Activated CD4-positive, alpha-beta T cell treated with anti-CD3 and anti-CD28 coated beads, Interleukin-2, amount 50 U/mL, for 48 hours (primary cell): ENCODE measurements at places on chromosomes 3 and 15.
A peak's percentile ranks its signal among the peaks of the same experiment; 100 is the strongest.

DNA sequence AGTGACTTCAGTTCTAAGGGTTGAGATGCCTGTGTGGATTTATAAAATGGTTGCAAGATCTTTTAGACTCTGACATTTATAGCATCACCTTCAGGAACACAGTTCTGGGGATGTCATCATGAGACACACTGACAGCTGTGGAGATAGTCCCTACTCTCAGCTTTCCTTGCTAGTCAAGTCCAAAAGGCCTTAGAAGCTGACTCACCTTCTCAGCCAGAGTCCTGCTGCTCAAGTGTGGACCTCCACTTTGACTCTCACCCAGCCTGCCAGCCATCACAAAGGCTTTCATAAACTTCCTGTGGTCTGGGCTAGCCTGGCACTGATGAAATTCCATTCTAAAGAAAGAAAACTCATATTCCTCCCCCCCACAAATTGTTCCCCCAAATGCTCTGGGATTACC is 44.8 kb downstream of the TMEM39A start:
- no peak for DNase-seq

DNA sequence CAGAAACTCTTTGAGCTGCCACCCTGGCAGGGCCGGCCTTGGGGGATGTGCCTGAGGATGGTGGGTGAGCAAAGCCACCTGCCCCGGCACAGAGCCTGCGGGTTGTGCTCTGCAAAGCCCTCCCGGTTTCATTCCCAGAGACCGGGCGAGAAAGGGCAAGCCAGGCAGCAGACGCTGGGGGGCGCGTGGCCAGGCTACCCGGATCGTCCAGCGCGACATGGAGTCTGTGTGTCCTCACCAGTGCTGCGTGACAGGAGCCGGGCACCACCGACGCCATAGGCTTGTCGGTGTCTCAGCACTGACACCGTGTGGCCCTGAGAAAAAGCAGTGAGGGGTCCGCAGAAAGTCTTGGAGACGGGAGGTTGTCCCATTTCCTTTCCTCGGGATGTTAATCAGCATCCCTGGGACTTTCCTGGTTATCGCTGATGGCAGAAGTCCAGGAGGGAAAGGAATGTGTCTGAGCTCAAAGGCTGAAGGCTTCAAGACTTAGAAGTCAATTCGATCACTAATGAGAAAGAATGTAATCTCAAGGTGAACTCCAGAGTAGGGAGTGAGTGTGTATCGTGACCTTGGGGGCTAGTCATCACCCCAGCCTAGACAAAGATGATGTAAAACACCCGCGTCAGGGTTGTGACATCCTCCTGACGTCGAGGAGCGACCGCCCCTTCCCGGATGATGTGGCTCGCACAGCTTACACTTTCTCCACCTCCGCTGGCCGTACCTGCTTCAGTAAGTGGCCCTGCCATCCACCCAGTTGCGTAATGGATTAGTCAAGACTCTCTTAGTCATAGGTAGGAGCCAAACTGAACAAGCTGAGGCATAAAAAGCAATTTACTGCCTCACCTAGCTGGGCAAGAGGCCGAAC is 36.3 kb upstream of the PLA2G4E start:
- peak; percentile 55 for DNase-seq

DNA sequence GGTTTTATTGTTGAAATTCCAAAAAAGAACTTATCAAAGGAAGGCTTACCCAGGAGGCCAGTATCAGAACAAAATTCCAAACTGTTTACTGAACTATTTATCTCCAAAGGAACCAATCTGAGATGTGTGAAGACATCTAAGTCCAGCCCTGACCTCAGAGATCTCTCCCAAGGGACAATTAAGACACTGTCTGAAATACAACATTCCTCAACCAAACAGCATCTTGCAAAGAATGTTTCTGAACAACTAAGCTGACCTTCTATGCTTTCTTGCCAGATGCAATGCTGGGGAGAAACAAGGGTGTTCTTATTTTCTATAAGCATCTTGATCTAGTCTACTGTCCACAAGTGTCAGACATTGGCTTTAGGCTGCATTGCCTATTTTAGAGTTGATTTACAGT is 13.6 kb downstream of the PDZRN3 start:
- DNase-seq: no peak

DNA sequence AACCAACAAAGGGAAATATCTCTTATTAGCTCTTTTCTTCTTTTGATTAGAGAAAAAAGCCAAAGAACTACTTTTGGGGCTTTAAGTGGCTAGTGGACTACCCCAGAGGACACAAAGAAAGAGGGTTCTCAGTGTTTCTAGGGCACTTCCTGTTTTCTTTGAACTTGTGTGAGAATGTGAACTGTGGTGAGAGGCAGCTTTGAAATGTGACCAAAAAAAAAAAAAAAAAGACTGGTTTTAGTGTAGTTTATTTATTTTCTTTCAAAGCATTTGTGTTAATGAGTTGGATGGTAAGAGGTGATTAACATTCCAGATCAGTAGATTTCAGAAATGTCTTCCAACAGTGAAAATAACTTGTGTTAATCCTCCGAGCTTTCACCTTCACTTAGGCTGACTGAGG is 32.4 kb downstream of the SELENOT start:
- no peak for DNase-seq

- no peak for DNase-seq
These were observed 7.8 kb downstream of the GLDN start for GRCh38 chr15:51349156-51349844.

DNA sequence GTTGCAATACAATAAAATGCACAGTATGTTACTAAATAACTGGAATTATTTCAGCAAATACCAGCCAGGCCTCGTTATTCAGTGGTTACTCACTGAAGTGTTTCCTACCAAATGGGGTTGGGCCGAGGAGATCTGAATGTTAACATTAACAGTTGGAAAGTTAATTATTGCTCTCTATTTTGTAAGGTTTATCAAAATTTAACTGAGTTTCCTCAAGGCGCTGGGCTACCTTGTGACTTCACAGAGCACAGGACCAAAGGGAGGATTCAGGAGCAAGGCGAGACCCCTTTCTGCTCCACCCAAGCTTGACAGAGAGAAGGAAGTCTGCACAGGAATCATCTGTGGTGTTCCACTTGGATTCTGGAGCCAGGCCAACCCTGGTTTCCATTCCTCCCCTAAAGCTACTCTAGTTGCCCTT is 21.6 kb downstream of the ADAMTS9 start:
- no peak for DNase-seq
